Calu3 (cell line): ENCODE measurements at places on chromosomes 5 and 9. TPM values are rescaled to one million over a fixed set of nuclear protein-coding genes. Genes with fewer than 3 reads are reported as not detected.

DNA sequence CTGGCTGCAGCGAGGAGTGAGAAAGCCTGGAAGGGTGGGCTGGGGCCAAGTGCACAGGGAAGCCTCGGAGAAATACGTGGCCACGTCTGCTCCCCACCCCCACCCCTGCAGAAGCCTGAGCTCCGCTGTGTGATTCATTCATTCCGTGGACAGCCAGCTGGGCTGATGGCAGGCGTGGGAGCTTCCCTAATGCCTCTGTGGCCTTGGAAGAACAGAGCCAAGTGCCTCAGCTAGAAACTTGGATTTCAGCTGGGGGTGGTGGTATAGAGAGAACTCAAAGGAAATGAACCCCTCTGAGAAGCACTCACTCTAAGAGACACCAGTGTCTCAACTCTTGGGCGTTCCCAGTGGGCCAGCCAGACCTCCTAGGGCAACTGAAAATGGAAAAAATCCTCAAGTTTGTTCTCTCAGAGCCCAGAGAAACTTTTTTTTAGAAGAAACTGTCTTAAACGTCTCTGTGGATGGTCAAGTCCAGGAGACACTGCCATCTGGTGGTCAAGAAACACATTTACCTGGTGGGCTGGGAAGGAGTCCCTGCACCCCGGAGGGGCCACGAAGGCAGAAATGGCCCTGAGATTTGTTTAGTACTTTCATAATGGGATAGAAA, 18.0 kb downstream of the ATOX1 start:
- H3K27me3 ChIP-seq: no peaks in the 10 kb centered on the region
- peaks cover 56% of the 10 kb centered on the region for H3K4me1 ChIP-seq
- DNase-seq: peak; percentile 74
- H3K27ac ChIP-seq: peak overlapping the region; percentile 60
- peaks cover 46% of the 10 kb centered on the region for H3K36me3 ChIP-seq

- peaks cover 77% of the 10 kb centered on the region for H3K36me3 ChIP-seq
- no peak for DNase-seq
- no peak overlapping the region for H3K4me3 ChIP-seq
- H3K4me1 ChIP-seq: peaks cover 43% of the 10 kb centered on the region
- peak overlapping the region; percentile 68 for H3K27ac ChIP-seq
These were observed 253.7 kb downstream of the EPB41L4A start for GRCh38 chr5:112165399-112165798.

GRCh38 chr9:97853056-97853843, at the start of gene FOXE1:
Gene FOXE1, plus strand, starts transcription at chr9:97853226. Its CDS starts 689 bp downstream, at chr9:97853915.
- peaks cover 25% of the 10 kb centered on the region for H3K36me3 ChIP-seq
- H3K4me1 ChIP-seq: no peaks in the 10 kb centered on the region
- peak; percentile 45 for DNase-seq
- H3K27ac ChIP-seq: peak within 1 kb of the TSS; percentile 47
- peak within 1 kb of the TSS; percentile 96 for H3K4me3 ChIP-seq
- H3K27me3 ChIP-seq: no peaks in the 10 kb centered on the region

The ZNF883 gene
- 2.0 and 2.2 TPM in 2 replicates for total RNA-seq

DNA sequence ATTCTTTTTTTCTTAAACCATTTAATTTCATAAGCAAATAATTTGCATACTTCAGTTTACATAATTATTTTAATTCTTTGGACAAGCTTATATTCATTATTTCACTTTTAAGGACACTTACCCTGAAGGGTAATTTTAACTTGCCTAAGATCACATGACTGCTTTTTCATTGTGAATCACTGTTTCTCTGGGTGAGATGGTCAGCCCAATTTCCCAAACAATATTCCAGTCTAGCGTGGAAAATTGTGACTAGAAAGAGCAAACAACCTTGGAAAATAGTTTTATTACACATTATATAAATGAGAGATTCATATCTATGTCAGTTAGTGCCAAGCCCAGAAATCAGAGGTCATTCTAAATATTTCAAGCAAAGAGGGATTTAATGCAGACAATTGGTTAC, 21.4 kb upstream of the JAKMIP2 start:
- DNase-seq: no peak
- H3K27ac ChIP-seq: no peak overlapping the region
- H3K36me3 ChIP-seq: no peaks in the 10 kb centered on the region

- no peaks in the 10 kb centered on the region for H3K36me3 ChIP-seq
- H3K4me1 ChIP-seq: no peaks in the 10 kb centered on the region
- no peak overlapping the region for H3K27ac ChIP-seq
- no peak overlapping the region for H3K4me3 ChIP-seq
- no peak for DNase-seq
- peaks cover 52% of the 10 kb centered on the region for H3K27me3 ChIP-seq
These were observed 61.4 kb downstream of the NXNL2 start for GRCh38 chr9:88596376-88596775.

GRCh38 chr5:119945691-119946090, 316.3 kb downstream of the FAM170A start:
- H3K36me3 ChIP-seq: no peaks in the 10 kb centered on the region
- H3K4me3 ChIP-seq: no peak overlapping the region
- DNase-seq: no peak
- H3K4me1 ChIP-seq: no peaks in the 10 kb centered on the region

The RMI1 gene
- 13.4 and 15.4 TPM in 2 replicates for total RNA-seq

The CD274 gene
- 1.9 and 3.6 TPM in 2 replicates for total RNA-seq

The GDA gene
- total RNA-seq: 21.0 and 24.3 TPM in 2 replicates

DNA sequence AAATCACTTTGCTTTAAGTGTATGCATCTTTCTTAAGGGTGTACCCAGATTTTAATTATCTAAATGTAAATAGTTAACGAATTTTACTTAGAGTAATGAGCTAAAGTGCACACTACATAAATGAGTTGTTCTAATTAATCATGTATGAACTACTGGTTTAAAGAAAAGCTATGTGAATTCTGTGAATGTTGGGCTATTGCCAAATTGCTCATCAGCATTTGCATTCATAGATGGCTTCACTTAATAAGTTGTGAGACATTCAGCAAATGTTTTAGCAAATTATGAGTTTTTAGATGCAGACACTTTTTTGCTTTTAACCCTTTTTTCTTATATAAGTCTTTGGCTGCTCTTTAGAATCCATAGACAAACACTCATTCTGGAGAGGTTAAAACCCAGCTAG, 175.7 kb downstream of the PBX3 start:
- DNase-seq: no peak
- no peaks in the 10 kb centered on the region for H3K27me3 ChIP-seq
- no peaks in the 10 kb centered on the region for H3K36me3 ChIP-seq
- H3K4me1 ChIP-seq: no peaks in the 10 kb centered on the region
- no peak overlapping the region for H3K27ac ChIP-seq

GRCh38 chr5:56522960-56523359, 289.8 kb upstream of the ANKRD55 start:
- H3K4me3 ChIP-seq: no peak overlapping the region
- H3K27ac ChIP-seq: no peak overlapping the region
- DNase-seq: no peak

The NOXA1 gene
- total RNA-seq: 12.0 and 12.3 TPM in 2 replicates

DNA sequence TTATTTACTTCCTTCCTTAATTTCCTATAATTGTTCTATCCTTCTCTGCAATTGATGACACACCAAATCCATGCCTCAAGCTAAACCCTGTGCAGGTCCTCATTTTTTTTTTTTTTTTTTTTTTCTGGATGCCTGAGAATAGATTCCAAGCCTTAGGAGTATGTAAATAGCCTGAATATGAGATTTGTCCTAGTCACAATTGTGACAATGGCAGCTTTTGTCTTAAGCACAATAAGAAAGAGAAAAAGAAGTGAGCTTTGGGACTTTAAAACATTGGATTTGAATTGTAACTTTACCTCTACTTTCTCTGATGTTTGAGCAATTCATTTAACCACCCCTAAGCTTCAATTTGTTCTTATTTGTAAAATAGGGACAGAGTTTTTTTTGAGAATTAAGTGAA, 280.5 kb downstream of the TUSC1 start:
- no peak overlapping the region for H3K27ac ChIP-seq
- no peak for DNase-seq
- H3K27me3 ChIP-seq: no peaks in the 10 kb centered on the region
- H3K36me3 ChIP-seq: no peaks in the 10 kb centered on the region
- no peak overlapping the region for H3K4me3 ChIP-seq

DNA sequence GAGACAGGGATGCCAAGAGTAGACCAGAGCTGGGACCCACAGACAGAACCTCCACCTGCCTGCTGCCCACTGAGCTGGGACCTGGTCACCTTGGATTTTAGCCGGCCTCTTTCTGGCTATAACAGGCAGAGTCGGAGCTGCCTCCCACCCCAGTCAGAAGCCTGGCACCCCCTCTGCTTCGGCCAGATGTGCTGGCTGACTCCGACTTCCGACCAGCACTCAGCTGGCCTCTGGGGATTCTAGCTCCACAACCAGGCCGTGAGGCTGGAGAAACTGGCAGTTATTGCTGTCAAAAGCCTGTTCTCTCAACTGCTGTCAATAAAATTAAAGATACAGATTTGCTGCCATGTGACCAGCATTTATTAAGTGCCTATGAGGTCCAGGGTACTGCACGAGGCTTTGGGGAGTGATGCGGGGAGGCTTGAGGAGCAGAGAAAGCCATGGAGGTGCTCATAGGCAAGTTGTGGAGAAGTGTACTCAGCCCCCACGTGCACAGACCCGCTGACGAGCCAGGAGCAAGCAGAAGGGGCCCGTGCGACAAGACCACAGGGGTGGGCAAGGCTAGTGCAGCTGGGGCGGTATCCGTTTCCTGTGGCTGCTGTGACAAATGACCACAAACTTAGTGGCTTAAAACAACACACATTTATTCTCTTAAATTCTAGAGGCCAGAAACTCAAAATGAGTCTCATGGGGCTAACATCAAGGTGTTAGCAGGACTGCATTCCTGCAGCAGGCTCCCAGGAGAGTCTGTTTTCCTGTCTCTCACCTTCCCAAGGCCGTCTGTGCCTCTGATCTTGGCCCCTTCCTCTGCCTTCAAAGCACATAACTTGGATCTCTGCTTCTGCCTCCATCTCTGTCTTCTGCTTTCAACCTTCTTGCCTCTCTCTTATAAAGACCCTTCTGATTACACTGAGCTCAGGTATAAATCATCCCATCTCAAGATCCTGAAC, 13.1 kb downstream of the GFI1B start:
- H3K4me1 ChIP-seq: peaks cover 10% of the 10 kb centered on the region
- H3K4me3 ChIP-seq: no peak overlapping the region
- no peak overlapping the region for H3K27ac ChIP-seq

DNA sequence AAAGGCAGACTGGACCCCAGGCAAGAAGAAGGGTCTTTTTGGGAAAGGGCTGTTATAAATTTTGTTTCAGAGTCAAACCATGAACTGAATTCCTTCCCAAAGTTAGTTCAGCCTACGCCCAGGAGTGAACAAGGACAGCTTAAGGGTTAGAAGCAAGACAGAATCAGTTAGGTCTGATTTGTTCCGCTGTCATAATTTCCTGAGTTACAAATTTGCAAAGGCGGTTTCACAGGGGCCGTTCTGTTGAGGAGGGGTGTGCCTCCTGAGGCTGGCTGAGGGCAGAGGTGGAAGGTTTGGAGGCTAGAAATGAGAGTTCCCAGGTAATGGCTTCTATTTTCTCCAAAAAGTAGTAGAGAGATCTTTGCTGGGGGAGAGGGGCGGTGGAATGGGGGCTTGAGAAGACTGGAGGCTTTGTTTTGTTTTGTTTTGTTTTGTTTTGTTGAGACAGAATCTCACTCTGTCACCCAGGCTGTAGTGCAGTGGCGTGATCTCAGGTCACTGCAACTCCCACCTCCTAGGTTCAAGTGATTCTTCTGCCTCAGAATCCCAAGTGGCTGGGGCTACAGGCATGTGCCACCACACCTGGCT, 4.1 kb upstream of the CERCAM start:
- DNase-seq: no peak
- H3K27me3 ChIP-seq: peaks cover 25% of the 10 kb centered on the region
- peaks cover 25% of the 10 kb centered on the region for H3K36me3 ChIP-seq

The C9orf50 gene
- not detected in 2 replicates for total RNA-seq

- H3K4me1 ChIP-seq: peaks cover 7% of the 10 kb centered on the region
- H3K27ac ChIP-seq: no peak overlapping the region
- H3K4me3 ChIP-seq: no peak overlapping the region
- H3K36me3 ChIP-seq: no peaks in the 10 kb centered on the region
- peaks cover 20% of the 10 kb centered on the region for H3K27me3 ChIP-seq
These were observed 27.6 kb downstream of the COL15A1 start for GRCh38 chr9:98971168-98971914.

GRCh38 chr5:58477760-58478376, 13.4 kb upstream of the GAPT start:
- H3K27ac ChIP-seq: no peak overlapping the region

GRCh38 chr5:20570486-20570885, 582.5 kb upstream of the CDH18 start:
- H3K4me3 ChIP-seq: no peak overlapping the region
- H3K27ac ChIP-seq: no peak overlapping the region
- no peaks in the 10 kb centered on the region for H3K27me3 ChIP-seq
- peaks cover 11% of the 10 kb centered on the region for H3K4me1 ChIP-seq
- no peaks in the 10 kb centered on the region for H3K36me3 ChIP-seq

- DNase-seq: no peak
- no peak overlapping the region for H3K27ac ChIP-seq
- H3K27me3 ChIP-seq: no peaks in the 10 kb centered on the region
- no peaks in the 10 kb centered on the region for H3K4me1 ChIP-seq
- no peaks in the 10 kb centered on the region for H3K36me3 ChIP-seq
- no peak overlapping the region for H3K4me3 ChIP-seq
These were observed 40.1 kb downstream of the DCAF10 start for GRCh38 chr9:37840560-37841194.

- no peaks in the 10 kb centered on the region for H3K27me3 ChIP-seq
- DNase-seq: no peak
- H3K4me1 ChIP-seq: no peaks in the 10 kb centered on the region
- H3K27ac ChIP-seq: no peak overlapping the region
- peak overlapping the region; percentile 66 for H3K4me3 ChIP-seq
These were observed 444 bp upstream of the ZNF354A start for GRCh38 chr5:178730940-178731265.

DNA sequence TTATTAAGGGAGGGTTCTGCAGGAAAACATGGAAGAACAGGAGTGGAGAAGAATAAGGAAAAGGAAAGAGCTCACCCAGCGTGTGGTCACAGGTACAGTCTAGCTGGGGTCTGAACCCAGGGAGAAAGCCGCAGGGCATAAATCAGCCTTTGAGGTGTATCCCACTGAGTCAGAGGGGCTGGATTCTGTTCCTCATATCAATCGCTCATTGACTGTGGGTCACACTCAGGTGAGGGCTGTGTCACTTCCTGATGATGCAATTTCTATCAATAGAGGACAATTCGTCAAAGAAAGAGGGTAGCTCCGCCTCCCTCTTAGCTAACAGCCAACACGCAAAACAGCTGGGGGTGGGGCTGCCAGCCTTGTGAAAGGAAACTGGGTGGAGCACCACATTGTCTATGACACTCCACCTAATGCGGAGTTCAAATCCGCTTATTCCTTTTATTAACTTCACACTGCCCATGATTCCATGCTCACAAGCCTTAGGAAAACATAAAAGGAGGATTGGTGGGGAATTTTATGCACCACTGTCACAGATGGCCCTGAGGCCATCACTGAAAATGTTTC, 176.2 kb downstream of the ICE1 start:
- H3K4me1 ChIP-seq: no peaks in the 10 kb centered on the region
- H3K36me3 ChIP-seq: no peaks in the 10 kb centered on the region
- peak overlapping the region; percentile 72 for H3K27ac ChIP-seq
